ENCODE measurements at places on chromosomes 2 and 18. TPM values are rescaled to one million over a fixed set of nuclear protein-coding genes. Genes with fewer than 3 reads are reported as not detected.

Gene LRATD1
- not detected for total RNA-seq

Gene CCDC150
- total RNA-seq = 16.6 TPM

Gene MALL
- not detected for total RNA-seq

Gene CPLX4
- total RNA-seq = not detected

Gene MARCO
- not detected for total RNA-seq

Gene ZC3H6
- total RNA-seq = 9.0 TPM

Gene UGT1A4
- not detected for total RNA-seq

Gene ANTXR1
- total RNA-seq = 0.15 TPM

Gene DCTN1
- total RNA-seq = 110 TPM

Gene RGPD4
- not detected for total RNA-seq

Gene ERMN
- 5.8 TPM for total RNA-seq

Gene CGREF1
- total RNA-seq = 3.9 TPM

Gene OSR1
- total RNA-seq = not detected

Gene ASXL3
- total RNA-seq = not detected

Gene LYPD6B
- not detected for total RNA-seq

Gene COLEC11
- not detected for total RNA-seq

Gene ANXA4
- 67.1 TPM for total RNA-seq

Measured in T-helper 1 cell treated with Interleukin-12 subunit alpha and Interleukin-12 subunit beta and Interleukin-4 antibody, amounts not matched to agents 30 ng/mL and 1 ng/mL, for 36 hours (primary cell).